8988T (cell line): ENCODE measurements at places on chromosomes 6 and 20.

DNA sequence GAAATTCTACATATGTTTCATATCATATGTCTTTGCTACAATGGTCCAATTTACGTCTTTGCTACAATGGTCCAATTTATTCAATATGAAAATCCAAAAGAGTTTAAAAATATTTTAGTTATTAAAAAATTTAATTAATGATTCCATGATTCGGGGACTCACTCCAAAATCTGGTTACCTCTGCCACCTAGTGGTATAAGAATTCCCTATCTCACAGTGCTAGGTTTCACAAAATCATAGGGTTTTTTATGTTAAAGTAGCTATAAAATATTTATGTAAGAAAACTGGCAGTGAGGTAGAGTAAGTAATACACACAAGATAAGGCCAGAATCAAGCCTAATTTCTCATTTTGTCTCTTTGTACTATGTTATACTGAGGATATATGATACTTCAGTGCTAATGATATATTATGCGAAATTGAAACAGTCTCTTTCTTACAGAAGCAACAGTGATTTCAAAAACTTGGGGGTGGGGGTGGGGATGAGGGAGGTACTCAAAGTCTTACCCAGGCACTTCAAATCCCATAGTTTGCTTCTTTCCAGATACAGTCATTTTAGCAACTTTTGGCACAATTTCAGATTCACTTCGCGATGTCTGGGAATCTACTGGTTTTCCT is 52.3 kb downstream of the HBS1L start:
- DNase-seq: no peak

DNA sequence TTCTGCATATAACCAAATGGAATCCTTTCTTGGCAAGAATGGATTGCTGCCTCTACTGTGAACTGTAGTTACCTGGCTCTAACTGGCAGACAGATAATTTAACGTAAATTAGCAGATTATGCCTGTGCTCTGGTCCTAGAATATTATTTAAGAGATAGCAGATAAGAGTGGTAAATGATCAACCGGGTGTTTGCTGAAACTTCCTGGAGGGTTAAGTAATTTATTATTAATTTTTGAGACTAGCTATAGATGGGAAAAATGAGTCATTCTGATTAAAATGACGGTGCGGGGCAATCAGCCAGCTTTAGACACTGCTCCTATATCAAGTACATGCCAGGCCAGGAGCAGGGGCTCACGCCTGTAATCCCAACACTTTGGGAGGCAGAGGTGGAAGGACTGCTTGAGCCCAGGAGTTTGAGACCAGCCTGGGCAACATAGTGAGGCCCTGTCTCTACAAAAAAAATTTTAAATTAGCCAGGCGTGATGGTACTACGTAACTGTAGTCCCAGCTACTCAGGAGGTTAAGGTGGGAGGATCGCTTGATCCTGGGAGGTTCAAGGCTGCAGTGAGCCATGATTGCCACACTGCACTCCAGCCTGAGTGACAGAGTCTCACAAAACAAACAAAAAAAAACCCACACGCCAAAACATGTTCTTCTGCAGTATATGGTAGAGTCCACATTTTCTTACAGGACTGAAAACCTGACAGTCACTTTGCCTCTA is 22.6 kb downstream of the B4GALT5 start:
- DNase-seq: no peak

DNA sequence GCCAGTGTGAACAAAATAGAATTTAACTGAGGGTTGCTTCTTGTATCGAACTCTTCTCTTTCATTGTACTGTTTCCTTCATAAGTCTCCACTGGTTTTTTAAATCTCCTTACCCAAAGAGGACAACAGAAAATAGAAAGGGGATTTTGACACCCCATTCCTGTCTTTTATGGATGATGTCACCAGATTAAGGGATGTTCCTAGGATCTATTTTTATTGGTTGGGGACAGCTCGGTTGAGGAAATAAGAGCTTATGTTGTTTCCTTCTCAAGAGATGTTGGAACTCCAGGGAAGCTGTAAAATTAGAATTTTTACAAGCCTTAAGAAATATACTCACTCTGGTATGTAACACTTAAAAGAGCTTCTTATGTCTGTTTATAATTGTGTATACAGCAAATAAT is 171.5 kb downstream of the PHF3 start:
- DNase-seq: no peak

DNA sequence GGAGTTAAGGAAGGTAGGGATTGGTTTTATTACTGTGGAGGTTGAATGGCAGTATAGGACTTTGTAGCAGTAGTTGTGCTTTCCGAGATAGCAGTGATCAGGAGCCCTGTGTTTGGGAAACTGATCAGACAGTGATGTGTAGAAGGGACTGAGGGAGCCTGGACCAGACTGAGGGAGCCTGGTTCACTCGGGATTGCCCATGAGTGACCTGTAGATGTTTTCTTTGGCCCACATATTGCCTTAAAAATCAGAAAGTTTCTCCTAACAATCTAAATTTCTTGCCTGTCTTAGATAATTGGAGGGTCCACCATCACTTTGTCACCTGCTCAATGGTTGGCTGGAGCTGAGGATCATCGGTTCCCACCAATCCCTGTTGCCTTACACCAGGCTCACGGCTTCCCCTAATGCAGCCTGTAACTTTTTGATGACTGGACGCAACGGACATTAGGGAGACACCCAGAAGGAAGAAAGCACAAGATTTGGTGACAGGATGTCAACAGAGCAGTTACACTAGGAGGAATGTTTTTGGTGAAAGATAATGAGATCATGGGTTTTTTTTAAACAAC is 1.1 kb downstream of the CDS2 start:
- no peak for DNase-seq

DNA sequence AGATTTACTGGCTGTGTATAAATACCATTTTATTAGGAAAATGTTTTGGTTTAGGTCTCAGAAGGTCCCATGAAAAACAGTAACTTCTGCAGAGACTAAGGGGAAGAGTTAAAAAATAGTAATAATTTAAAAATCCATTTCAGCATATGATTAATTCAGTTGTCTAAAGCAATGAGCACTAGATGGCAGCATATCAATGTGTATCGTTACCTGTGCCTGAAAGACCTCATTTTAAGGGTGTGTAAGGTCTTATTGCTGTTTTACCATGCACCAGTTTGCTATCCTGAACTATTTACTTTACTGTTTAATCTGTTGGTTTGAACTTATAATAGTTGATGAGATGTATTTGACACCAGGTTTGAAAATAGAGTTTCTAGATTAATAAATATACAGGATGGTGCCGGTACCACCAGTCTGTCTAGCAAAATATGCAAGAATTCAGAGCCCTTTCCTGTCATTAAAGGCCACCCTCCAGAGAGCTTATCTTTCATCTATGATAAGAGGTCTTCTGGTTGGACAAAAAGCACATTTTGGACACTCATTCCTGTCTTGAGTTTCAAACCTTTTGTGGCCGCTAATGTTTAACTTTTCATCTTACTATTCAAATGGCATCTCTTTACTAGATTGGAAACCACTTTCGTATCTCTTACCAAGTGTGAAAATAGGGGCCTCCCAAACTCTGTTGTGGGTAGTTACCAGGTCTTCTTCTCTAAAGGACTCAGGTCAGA is 8.9 kb upstream of the AHI1 start:
- no peak for DNase-seq

- peak; percentile 25 for DNase-seq
Measured at GRCh38 chr6:37303891-37304503, 46.1 kb upstream of the TMEM217 start.
